ENCODE measurements at places on chromosomes 4 and X. TPM values are rescaled to one million over a fixed set of nuclear protein-coding genes. Genes with fewer than 3 reads are reported as not detected.

- DNase-seq: no peak
Observed at GRCh38 chr4:75289914-75290582, 224.2 kb downstream of the RCHY1 start.

Gene ITIH6
- total RNA-seq: not detected

Gene SGMS2
- total RNA-seq: 22.3 TPM

DNA sequence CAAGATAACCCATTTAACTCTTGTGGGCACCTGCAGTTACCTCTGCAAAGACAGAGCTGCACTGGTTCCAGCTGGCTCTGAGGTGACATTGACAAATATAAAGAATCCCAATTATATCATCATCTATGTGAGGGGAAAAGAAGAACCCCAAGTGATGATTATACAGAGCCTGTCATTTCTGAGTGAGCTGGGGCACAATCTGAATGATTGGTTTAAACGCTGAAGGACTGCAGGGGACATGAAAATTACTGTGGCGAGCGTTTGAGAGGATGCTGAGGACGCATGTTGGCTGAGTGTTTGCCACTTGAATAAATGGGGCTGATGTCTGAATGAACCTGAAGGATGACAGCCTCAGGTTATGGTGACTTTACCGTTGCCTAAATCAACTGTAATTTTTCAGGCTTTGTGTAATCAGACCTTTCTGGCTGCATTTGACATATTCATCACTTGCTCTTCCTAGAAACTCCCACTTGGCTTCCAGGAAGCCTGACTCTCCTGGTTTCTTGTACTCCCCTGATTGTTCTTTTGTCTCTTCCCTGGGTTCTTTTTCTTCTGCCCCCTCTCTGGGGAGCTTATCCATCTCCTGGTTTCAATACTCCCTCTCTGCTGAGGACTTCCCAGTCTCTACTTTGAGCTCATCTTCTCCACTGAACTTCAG lies 4.1 kb upstream of the HSD17B10 start:
- no peak for DNase-seq

Gene ARMCX1
- 14.7 TPM for total RNA-seq

Gene SSX5
- not detected for total RNA-seq

- DNase-seq: peak; percentile 15
Observed at GRCh38 chr4:94798808-94799207, 41.1 kb downstream of the BMPR1B start.

DNA sequence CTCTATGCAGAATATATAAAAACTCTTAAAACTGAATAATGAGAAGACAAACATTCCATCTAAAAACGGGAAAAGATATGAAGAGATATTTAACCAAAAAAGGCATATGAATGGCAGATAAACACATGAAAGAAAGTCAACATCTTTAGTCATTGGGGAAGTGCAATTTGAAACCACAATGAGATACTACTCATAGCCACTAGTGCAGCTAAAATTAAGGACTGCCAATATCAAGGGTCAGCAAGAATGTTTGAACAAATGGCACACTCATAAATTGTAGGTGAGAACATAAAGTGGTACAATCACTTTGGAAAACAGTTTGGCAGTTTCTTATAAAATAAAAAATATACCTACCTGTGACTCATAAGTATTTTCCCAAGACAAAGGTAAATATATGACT lies 534.9 kb upstream of the DIPK2B start:
- no peak for DNase-seq

Gene TCEAL5
- total RNA-seq: not detected

Gene BANK1
- total RNA-seq: 0.03 TPM

Gene PCDH10
- 0.69 TPM for total RNA-seq

GRCh38 chr4:118774989-118775388 lies 60.9 kb downstream of the SEC24D start:
- no peak for DNase-seq

Gene DUSP21
- total RNA-seq: not detected

- peak; percentile 70 for DNase-seq
Observed at GRCh38 chrX:13652287-13652793, 601 bp upstream of the TCEANC start.

Gene RAB39B
- 0.48 TPM for total RNA-seq

GRCh38 chrX:10133980-10134676 lies 22.6 kb upstream of the CLCN4 start:
- DNase-seq: no peak

DNA sequence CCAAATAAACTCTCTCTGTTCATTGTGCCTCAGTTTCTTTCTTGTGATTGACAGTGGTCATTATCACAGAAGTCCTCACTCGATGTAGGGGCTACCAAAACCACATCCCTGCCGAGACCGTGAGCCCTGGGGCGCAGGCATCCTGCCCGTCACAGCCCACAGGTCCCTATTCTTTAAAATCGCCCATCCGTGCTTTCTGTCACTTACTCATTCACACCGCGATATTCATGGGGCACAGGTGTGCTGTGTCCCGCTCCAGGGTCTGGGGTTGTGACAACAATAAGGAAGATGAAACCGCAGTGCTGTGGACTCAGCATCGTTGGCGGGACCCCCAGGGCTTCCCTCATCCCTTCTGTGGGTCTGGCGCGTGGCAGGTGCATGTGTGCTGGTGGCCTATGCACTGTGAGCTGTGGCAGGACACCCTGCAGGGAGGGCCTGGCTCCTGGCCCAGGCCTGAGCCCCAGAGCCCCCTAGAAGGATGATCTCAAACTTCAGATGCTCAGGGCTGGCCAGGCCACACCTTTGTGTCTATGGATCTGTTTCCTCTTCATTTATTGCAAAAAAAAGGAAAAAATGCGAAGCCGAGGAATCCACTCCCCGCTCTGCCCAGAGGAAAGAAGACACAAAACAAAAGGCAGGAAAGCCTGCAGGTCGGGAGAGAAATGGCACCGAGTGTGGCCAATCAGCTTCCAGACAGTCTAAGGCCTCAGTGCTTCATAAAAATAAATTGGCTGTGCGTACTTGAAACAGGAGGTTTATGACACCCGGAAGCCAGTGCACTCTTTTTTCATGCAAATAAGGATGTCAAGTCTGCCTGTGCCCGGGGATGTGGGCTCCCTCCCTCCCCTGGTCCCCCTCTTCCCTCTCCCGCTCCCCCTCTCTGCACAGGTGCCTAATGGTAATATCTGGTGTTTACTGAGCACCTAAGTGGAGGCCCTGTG lies 109.5 kb upstream of the ADRA2C start:
- DNase-seq: no peak

- no peak for DNase-seq
Observed at GRCh38 chr4:152041295-152041694, 280.5 kb upstream of the GATB start.

DNA sequence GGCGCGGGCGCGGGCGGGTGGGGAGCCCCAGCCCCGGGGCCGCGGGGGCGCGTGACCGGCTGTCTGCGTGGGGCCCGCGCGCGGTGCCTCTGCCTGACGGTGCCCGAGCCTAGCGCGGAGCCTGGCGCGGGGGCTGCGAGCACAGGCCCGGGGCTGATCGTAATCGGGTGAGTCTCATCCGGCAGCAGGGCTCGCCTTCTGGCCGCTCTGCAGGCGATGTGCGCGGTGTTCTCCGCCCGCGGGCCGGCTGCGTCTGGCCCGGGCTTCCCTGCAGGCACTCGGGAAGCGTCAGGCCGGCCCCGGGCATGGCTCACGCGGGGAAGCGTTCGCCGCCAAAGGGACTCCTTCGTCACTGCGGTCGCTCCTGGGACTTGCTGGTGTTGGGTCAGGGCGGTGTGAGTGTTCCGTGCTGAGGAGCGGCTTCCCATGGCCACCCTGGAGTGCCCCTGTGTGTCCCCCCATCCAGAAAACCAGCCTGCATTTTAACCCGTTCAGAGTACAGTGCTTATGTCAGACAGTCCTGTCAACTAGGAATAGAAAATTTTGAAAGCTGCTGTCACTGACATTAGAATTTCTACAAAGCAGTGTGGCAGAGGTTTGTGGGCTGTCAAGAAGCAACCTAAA lies 40.6 kb downstream of the FAM149A start:
- DNase-seq: peak; percentile 33

GRCh38 chr4:84239278-84239845 lies 259.7 kb downstream of the NKX6-1 start:
- DNase-seq: no peak

Gene GDPD2
- total RNA-seq: not detected

GRCh38 chrX:123181233-123181914 lies 2.7 kb upstream of the GRIA3 start:
- no peak for DNase-seq

- peak; percentile 4 for DNase-seq
Observed at GRCh38 chr4:134024251-134024650, 177.3 kb downstream of the PABPC4L start.

DNA sequence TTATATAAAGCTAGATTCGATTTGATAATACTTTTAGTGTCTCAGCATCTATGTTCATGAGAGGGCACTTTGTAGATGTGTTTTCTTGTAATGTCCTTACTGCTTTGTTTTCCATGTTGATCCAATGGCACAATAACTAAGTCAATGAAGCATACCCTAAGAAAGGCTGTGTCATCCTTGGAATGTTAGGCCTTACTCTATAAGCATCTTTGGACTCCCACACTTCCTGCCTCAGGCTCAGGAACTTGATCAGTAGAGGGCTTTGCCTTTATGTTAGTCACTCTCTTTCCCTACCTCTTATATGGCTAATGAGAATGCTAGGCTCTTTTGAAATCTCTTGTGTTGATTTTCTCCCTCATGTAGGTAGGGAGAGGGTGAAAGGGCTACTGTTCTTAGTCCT lies 33.2 kb upstream of the EDA2R start:
- no peak for DNase-seq

Gene DMRTC1
- total RNA-seq: not detected

DNA sequence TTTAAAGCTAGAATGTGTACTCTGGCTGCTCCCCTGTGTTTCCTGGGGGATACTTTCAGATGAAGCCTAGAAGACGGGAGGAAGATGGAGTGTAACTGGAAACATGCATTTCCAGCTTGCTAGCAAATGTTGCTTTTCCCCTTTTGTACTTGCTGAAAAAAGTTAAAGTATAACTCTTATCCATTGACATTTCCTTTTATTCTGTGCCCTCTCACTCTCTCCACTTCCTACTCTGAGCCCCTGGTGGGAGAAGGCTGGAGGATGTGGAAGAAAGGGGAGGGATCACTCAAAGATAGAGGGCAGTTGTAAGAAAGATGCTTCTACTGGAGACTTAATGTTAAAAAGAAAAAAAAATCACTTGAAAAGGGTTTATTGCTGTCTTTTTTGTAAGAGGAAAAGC lies 396.5 kb downstream of the DTHD1 start:
- DNase-seq: no peak

- peak; percentile 34 for DNase-seq
Observed at GRCh38 chr4:155759372-155760252, 791 bp downstream of the GUCY1B1 start.

DNA sequence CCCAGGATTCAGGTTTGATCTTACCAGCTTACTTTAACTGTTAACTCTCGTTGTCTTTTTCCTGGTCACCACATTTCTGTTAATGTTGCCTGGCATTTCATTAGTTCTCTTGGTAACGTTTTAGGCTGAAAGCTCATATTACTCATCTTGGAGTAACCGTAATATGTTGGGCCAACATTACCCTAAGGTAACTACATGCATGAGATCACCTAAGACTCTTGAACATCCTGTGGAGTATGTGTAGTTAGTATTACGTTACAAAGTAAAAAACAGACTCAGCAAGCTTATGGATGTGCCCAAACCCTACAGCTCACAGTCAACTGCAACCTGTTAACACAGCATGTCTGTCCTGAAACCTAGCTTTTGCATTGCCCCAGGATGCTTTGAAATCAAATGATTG lies 203.3 kb upstream of the HS3ST1 start:
- no peak for DNase-seq

DNA sequence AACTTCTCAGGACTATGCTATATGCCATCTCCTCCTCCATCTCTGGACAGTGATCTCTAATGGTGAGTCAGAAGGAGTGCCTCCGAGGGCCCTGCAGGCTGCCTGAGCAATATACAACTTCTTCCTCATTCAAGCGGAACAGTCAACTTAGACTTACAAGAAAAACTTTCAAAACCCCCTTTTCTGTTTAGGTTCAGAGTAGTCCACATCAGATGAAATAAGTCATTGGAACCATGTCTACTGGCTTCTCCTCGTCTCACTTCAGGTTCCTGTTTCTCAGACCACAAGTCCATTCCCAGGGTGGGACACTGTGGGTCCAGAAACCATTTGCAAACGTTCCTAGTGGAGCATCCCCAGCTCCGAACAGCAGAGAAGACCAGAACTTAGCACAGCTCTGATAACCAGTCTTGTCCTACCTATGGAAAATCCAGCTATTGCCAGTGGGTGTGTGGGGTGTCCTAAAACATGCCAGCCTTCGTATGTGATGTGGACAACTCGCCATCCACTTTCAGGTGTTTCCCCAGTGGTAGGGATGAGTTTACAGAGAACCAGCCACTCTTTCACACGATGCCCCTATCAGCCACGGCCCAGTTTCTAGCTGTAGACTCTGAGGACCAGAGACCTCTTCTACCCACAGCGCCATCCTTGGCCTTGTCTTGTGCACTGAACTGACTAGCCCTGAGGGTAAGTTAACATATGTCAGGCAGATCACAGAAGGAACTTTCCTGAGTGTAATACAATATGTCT lies 32.7 kb upstream of the NKRF start:
- no peak for DNase-seq

Measured in Daoy (cell line).